ENCODE measurements at places on chromosomes 1 and 21. TPM values are rescaled to one million over a fixed set of nuclear protein-coding genes. Genes with fewer than 3 reads are reported as not detected.

GJA8 gene
- not detected for total RNA-seq

PRPF38A gene
- 8.1 TPM for total RNA-seq

LRRC47 gene
- 27.2 TPM for total RNA-seq

HORMAD1 gene
- not detected for total RNA-seq

EFNA3 gene
- 0.73 TPM for total RNA-seq

CHRM3 gene
- total RNA-seq: not detected

MCOLN3 gene
- total RNA-seq: 6.3 TPM

DYNLT4 gene
- total RNA-seq: not detected

CRYBG2 gene
- not detected for total RNA-seq

GUK1 gene
- 295 TPM for total RNA-seq

NBPF1 gene
- 20.7 TPM for total RNA-seq

RNF223 gene
- total RNA-seq: not detected

TSPAN1 gene
- 0.20 TPM for total RNA-seq

DENND1B gene
- total RNA-seq: 5.5 TPM

S100A2 gene
- total RNA-seq: 1.5 TPM

TMEM52 gene
- total RNA-seq: 0.59 TPM

HES3 gene
- total RNA-seq: not detected

VASH2 gene
- under 0.01 TPM for total RNA-seq

TINAGL1 gene
- total RNA-seq: 0.39 TPM

HUNK gene
- under 0.01 TPM for total RNA-seq

TRIM58 gene
- 4.0 TPM for total RNA-seq

CFHR3 gene
- total RNA-seq: not detected

PTGFRN gene
- total RNA-seq: 32.1 TPM

TRMT1L gene
- 18.2 TPM for total RNA-seq

DMRTA2 gene
- total RNA-seq: not detected

FAM43B gene
- total RNA-seq: under 0.01 TPM

ENSA gene
- total RNA-seq: 75.3 TPM

KCTD3 gene
- total RNA-seq: 59.2 TPM

DMBX1 gene
- total RNA-seq: not detected

MYBPHL gene
- not detected for total RNA-seq

ODF2L gene
- total RNA-seq: 33.0 TPM

CFAP74 gene
- not detected for total RNA-seq

WDR64 gene
- total RNA-seq: not detected

F13B gene
- not detected for total RNA-seq

SH2D5 gene
- 3.1 TPM for total RNA-seq

KCNK2 gene
- total RNA-seq: 8.6 TPM

BSND gene
- not detected for total RNA-seq

PBX1 gene
- total RNA-seq: 34.2 TPM

VANGL2 gene
- not detected for total RNA-seq

RWDD3 gene
- total RNA-seq: 10.4 TPM

ERG gene
- under 0.01 TPM for total RNA-seq
